ENCODE measurements at places on chromosomes 13 and 19. TPM values are rescaled to one million over a fixed set of nuclear protein-coding genes. Genes with fewer than 3 reads are reported as not detected.

HSPB6 gene
- 1.2 TPM for total RNA-seq

ZNF709 gene
- total RNA-seq: 2.8 TPM

OR7D2 gene
- not detected for total RNA-seq

GAPDHS gene
- total RNA-seq: not detected

- H3K4me3 ChIP-seq: no peak overlapping the region
- H3K4me1 ChIP-seq: no peaks in the 10 kb centered on the region
- DNase-seq: no peak
These were observed 131.2 kb downstream of the IRS2 start for GRCh38 chr13:109655206-109655600.
